NCI-H187 treated with DMSO at 0.1 percent for 48 hours (cell line): ENCODE measurements at places on chromosomes 13 and 19.

DNA sequence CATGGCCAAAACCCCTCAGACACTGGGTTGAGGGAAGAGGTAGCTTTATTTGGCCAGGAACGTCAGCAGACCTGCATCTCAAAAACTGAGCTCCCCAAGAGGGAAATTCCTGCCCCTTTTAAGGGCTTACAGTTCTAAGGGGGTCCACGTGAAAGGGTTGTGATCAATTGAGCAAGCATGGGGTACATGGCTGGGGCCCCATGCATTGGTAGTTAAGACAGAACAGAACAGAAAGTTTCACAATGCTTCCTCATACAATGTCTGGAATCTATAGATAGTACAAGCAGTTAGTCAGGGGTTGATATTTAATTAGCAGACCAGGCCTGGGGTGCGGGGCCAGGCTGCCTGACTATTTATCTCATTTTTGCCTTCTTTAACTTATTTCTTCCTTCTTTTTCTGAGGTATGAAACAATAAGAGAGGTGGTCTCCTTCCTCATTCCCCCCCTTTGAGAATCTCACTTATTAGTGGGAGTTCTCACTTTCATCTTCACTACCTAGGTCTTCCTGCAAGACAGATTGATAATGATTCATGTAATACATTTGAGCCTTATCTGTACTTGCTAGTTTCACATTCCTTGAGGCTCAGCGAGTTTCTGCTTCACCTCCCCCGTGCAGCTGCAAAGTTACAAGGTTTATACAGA lies 84.8 kb downstream of the SLC25A15 start:
- no peak for DNase-seq

GRCh38 chr13:50999641-51000040 lies 90.0 kb downstream of the RNASEH2B start:
- no peak for DNase-seq

DNA sequence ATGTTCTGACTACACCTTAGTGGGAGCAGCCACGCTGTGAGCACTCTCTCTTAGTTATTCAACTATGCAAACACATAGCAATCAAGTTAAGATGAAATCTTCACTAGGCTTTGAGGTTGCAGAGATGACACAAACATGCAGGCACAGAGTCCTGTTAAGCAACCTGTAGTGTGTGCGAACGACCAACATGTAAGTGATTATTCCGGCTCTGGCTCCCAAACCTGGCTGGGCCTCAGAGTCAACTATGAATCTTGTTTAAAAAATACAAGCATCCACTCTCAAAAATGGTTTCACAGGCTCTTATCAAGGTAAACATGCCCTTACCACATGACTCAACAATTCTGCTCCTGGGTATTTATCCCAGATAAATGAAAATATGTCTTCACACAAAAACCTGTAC lies 91.4 kb downstream of the IRS2 start:
- DNase-seq = no peak

- DNase-seq = no peak
Measured at GRCh38 chr19:13068085-13068846, 34.4 kb downstream of the LYL1 start.

- no peak for DNase-seq
Measured at GRCh38 chr13:111511219-111511732, 190.8 kb downstream of the TEX29 start.

GRCh38 chr13:36550177-36550576 lies 117.9 kb downstream of the CCNA1 start:
- DNase-seq = no peak
